Skeletal muscle cell (primary cell): ENCODE measurements at places on chromosomes 16 and 17.
A peak's percentile ranks its signal among the peaks of the same experiment; 100 is the strongest.

- DNase-seq: no peak
Measured at GRCh38 chr17:56030009-56030624, 123.2 kb upstream of the ANKFN1 start.

DNA sequence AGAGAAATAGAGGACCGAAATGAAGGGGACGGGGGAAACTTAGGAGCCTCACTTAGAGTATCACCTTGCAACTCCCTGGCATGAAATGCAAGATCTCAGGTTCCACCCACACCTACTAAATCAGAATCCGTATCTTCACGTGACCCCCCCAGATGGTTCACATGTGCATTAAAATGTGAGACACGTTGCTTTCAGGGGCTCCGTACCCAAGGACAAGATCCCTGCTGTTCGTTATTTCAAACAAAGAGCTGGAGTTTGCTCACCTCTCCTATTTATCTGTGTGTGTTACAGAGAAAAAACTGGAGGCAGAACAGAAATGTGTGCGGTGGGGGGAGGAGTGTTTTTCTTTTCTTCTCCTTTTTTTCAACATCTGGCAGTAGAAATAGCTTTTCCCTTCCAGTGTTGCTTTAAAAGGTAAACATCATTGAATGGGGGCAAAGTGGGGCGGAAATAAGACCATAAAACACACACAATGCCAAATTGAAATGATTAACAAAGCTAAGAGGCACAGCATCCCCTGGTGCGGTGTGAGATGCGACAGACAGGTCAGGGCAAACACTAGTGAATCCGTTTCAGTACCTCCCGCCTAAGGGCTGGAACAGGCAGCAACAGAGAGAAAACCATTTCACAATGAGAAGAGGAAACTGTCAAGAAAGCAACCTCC lies 145.4 kb downstream of the SOX9 start:
- no peak for DNase-seq

GRCh38 chr16:20611975-20612481 lies 35.9 kb upstream of the ACSM2B start:
- no peak for DNase-seq

- no peak for DNase-seq
Measured at GRCh38 chr17:67845374-67845773, 20.1 kb downstream of the BPTF start.

GRCh38 chr17:36862116-36862920 lies 75.0 kb upstream of the LHX1 start:
- DNase-seq: no peak

GRCh38 chr17:77327181-77327565 lies 186.4 kb downstream of the SEC14L1 start:
- DNase-seq: no peak

DNA sequence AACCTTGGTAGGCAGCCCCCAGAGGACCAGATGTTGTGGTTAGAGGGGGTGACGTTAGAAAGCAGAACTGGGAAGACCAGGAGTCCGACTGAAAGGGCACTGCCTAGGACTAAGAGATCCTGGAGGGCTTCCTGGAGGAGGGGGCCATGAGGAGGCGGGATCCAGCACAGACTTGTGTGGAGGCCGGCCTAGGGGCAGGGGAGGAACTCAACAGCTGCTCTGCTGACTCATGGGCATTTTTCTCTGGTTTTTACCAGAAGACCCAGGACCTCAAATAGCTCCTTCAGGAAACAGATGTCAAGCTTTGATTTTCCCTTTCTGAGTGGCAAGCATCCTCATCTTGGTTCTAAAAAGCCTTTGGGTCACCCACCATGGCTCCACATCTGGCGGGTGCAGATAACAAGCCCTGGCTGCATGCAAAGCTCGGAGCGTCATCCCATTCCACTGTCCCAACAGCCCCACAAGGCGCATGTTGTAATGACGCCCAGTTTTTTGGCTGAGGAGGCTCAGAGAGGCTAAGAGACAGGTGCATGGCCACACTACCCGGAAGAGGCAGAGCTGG lies 29.0 kb downstream of the IL21R start:
- DNase-seq: peak; percentile 24

DNA sequence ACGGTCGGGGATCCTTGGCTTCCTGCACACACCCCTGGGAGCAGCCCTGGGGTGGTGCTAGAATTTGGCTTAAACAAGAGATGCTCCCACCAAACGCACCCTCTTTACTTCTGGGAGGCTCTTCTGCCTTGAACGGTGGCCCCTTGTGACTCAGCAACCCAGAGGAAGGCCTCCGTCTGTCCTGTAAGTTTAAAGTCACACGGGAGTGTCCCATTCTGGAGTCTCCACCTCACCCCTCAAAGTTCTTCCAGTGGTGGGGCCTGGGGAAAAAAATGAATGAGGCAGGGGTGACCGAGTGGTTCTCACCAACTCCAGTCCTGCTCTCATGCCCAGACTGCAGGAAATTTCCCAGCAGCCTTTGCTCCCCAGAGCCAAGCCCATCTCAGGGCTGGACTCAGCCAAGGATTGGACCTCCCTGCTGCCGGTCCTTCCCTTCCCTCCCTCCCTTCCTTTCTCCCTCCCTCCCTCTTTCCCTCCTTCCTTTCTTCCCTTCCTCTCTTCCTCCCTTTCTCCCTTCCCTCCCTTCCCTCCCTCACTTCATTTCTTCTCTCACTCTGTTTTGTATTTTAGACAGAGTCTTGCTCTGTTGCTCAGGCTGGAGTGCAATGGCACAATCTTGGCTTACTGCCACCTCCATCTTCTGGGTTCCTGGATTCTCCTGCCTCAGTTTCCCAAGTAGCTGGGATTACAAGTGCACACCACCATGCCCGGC lies 11.4 kb downstream of the ITGAD start:
- DNase-seq: no peak

GRCh38 chr16:78574571-78574970 lies 475.1 kb downstream of the WWOX start:
- DNase-seq: no peak

DNA sequence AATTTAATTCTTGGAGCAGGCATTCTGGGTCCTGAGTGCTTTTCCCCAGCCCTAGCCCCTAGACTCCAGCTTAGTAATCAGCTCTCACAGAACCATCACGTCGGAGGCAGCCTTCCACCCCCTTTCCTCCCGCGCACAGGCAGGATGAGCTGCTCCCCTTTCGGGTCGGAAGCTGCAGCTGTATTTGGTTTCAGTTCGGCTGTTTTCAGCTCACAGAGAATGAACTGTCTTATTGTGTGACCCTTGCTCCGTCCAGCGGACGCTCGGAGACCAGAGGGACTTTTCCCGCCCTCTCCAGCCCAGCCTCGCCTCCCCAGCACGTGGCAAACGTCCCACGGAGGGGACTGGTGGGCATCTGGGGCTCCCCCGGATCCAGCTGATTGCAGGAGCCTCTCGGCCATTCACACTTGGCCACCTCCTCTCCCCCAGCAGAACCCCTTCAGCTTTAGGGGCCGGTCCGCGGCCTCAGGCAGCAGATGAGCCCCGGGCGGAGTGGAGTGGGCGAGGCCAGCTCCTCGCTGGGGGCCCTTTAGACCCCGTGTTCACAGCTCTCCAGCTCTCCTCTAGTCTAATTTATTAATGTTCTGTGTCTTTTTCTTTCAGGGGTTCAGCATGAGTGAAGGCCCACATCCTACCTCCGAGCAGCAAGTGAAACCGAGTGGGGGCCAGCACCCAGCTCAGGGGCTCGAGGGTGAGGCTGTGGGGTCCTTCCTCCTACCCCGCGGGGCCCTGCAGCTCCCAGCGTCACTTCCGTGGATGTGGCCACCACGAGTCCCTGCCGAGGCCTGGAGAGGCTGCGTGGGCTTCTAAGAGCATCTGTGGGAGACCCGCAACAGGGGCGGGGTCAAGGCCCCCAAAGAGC lies 863 bp upstream of the UTS2R start:
- no peak for DNase-seq

- no peak for DNase-seq
Measured at GRCh38 chr16:75732871-75733270, 6.6 kb upstream of the CPHXL start.

GRCh38 chr16:57970970-57971369 lies at the start of gene CNGB1:
Gene CNGB1, minus strand, starts transcription at chr16:57971128. Its CDS starts 3,842 bp downstream, at chr16:57967286.
- DNase-seq: no peak

DNA sequence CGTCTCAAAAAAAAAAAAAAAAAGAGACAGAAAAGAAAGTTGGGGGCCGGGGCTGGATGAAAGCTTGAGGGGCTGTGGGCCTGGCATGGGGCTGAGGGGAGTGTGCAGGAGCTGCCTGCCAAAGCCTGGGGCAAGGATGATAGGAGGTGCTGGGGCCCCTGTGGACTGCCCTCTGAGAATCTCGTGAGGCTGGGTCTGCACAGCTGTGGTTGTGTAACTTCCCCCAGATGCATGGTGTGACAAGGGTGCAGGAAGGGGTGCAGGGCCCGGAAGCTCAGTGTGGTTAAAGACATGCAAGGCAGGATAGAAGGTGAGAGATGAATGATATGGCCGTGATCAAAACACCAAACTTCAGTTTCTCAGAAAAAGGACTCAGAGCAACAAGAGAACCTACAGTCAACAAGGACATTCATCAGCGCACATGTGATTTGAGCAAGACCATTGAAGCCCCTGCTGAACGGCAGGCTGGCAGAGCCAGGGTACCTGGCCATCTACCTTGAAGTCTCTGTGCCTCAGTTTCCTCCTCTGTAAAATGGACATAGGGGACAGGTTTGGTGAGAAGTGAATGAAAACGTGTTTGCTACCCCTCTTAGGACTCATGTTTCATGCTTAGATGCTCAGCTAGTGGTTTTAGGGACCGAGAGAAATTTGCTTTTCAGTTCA lies 9.6 kb downstream of the IL32 start:
- no peak for DNase-seq

DNA sequence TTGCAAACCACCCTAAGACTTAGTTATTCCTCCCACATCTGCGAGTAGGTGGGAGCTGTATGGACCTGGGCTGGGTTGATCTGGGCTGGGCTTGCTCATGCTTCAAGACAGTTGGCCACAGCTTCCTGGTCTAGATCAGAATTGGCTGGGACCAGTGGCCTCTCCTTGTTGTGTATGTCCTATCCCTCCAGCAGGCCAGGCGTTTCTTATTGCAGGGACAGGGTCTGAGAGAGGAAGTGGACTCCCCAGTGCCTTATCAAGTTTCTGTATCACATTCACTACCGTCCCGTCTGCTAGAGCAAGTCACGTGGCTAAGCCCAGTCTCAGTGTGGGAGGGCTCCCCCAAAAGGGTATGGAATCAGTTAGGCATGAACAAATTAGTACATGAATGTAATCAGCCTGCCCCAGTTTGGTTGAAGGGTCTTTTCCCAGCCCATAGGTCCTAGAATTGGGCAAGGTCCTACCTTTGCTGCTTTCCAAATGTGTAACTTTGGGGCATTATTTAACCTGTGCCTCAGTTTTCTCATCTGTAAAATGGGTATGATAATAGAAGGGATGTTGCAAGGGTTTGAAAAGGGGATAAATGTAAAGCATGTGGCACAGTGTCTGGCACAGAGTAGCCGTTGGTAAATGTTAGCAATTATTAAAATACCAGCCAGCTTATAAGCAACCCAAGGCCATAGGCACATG lies 36.0 kb downstream of the NKD1 start:
- DNase-seq: no peak

- no peak for DNase-seq
Measured at GRCh38 chr16:35626041-35626440, 2166.6 kb downstream of the TP53TG3F start.

DNA sequence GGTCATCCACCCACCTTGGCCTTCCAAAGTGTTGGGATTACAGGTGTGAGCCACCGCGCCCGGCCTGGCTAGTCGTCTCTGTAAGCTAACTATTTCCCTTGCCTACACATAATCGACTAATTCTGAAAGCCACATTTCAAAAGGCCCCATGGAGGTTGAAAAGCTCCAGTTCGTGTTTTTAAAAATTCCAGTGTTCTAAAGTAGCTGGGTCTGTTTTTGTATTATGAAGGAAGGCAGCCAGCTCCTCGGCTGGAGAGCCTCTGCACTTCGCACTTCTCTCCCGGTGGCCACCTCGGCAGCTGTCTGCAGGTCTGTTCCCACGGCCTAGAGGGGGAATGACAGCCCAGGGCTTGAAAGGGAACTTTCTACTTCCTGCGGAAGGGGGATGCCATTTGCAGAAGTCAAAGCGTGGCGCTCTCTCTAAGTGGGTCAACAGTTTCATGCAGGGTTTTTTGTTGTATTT lies 16.9 kb downstream of the HASPIN start:
- DNase-seq: no peak

- no peak for DNase-seq
Measured at GRCh38 chr16:7304958-7305357, 27.7 kb upstream of the RBFOX1 start.

DNA sequence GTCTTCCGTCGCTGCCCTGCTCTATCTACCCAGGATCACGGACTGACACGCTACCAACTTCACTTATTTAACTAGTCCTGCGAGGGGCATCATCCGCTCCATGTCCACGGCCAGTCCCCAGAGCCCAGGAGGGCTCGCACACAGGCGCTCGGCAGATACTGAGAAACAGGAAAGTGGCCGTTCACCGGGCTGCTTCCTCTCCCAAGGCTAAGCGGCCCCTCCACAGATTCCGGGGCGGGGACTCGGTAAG lies 388 bp downstream of the OXLD1 start:
- no peak for DNase-seq

DNA sequence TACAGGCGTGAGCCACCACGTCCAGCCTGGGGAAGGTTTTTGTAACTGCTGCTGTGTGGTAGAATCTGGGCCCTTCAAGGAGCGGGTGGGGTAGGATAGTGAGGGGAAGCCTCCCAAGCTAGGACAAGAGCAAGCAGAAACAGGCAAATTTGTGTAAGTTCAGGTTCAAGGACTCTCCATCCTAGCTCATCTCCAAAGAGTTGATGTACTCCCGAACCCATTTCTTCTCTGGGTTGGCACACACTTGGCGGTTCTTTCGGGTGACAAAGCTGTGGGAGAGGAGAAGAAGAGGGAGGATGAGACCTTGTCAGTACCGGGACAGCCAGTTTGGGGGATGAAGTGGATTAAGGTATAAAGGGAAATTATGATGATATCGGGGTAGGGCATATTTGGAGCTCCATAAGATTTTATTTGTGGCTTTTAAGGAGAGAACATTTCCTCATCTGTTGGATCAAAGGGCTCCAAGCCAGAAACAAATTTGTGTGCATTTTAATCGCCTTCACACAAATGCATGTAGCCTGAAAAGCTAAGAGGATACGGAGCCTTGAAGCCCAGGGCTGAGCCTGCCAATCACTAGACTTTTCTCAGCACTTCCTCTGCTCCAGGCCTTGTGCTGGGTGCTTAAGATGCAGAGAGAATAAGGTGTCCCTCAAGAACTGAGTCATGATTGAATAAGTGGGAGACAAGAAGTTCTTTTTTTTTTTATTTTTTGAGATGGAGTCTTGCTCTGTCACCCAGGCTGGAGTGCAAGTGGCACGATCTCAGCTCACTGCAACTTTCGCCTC lies 3.7 kb upstream of the HEATR9 start:
- DNase-seq: no peak

GRCh38 chr17:56034197-56034635 lies 119.1 kb upstream of the ANKFN1 start:
- DNase-seq: no peak

DNA sequence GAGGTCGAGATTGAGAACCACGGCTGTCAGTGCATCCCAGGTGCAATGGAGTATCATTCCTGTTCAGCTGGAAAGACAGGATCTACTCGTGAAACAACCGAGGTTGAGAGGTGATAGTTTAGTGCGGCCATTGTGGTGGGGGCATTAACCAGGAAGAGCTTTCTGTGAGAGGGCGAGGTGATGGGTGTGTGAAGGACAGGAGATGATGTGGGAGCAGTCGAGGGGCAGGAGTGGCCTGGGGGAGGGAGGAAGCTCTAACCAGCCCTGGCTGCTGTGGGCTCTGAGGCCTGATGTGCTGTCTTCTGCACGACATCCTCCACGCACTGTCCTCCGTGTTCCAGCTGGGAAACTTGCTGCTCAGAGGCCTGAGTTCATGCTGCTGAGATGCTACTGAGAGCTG lies 22.0 kb downstream of the GOSR2 start:
- DNase-seq: no peak
